ENCODE measurements at places on chromosomes 6 and 20.

- DNase-seq = no peak
Observed at GRCh38 chr6:22751223-22751622, 181.9 kb downstream of the HDGFL1 start.

GRCh38 chr6:153778216-153778615, 260.8 kb upstream of the OPRM1 start:
- no peak for DNase-seq

GRCh38 chr20:44641325-44641724, 10.2 kb downstream of the ADA start:
- DNase-seq = no peak

DNA sequence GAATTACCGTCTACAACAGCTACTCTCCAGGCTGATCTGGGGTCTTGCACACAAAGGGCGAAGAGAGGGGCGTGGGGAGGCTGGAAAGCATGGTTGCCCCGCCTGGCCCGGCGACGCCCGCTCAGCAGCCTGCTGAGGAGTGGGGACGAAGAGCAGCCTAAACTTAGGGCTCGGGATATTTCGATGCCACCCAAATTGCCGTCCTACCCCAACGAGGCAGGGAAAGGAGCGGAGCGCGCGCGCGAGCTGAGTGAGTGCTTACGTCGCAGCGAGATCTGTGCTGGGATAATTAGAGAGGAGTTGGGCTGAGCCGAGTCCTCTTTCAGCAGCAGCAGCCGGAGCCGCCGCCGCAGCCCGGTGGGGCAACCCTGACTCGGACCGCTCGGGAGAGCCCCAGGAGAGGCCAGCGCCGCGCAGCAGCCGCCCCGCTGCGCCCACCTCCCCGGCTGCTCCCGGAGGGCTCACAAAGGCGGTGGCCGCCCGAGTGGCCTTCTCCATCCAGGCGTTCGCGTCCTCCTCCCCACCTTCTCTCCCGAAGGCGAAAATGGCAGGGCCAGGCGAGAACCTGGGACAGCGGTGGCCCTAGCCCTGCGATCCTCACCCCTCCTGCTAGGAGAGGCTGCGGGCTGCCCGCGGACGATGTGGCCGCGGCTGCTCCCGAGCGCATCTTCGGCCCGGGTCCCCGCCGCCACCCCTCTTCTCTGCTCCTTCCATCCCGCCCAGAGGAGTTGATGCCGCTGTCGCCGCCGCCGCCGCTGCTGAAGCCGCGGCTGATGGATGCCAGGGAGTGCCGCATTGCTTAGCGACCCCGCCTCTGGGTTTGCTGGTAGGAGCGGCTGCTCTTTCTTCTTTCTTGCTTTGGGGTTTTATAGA, at the start of gene CLVS2:
TSS of gene CLVS2 (plus strand) at position 315 of the 873 bp plus-strand sequence. CDS start 1,543 bp downstream, outside the sequence.
- DNase-seq = no peak

DNA sequence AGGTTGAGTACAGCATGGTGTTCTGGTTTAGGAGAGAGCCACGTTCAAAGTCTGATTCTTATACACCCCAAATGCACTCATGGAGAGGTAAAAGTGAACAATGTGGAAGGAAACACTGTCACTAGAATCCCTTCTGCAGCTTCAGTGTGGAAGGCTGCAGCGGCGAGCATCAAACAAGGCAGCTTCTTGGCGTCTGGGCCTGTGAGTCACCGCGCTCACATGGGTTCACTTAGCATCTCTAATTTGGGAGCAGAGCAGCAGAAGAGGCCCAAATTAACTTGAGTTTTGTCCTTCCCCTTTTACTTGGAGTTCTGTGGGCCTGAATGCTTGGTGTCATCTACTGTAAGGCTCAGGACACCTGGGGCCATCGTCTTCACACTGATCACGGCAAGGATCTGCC, 10.9 kb upstream of the E2F1 start:
- no peak for DNase-seq

- no peak for DNase-seq
Observed at GRCh38 chr20:63619505-63619904, 7.4 kb downstream of the GMEB2 start.

DNA sequence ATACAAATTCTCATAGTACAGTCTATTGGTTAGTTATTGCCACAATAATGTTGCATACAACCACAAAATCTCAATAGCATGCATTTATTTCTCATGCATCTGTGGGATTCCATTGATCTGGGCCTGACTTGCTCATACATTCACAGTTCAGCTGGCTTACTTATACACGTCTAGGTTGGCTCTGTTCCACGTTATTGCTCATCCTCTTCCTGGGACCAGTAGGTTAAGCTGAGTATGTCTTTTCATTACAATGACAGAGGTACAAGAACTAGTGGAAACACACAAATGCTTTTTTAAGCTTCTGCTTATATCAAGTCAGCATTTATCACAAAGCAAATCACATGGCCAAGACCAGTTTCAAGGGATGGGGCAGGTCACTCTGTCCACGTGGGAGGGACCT, 485.3 kb upstream of the BTBD3 start:
- DNase-seq = no peak

DNA sequence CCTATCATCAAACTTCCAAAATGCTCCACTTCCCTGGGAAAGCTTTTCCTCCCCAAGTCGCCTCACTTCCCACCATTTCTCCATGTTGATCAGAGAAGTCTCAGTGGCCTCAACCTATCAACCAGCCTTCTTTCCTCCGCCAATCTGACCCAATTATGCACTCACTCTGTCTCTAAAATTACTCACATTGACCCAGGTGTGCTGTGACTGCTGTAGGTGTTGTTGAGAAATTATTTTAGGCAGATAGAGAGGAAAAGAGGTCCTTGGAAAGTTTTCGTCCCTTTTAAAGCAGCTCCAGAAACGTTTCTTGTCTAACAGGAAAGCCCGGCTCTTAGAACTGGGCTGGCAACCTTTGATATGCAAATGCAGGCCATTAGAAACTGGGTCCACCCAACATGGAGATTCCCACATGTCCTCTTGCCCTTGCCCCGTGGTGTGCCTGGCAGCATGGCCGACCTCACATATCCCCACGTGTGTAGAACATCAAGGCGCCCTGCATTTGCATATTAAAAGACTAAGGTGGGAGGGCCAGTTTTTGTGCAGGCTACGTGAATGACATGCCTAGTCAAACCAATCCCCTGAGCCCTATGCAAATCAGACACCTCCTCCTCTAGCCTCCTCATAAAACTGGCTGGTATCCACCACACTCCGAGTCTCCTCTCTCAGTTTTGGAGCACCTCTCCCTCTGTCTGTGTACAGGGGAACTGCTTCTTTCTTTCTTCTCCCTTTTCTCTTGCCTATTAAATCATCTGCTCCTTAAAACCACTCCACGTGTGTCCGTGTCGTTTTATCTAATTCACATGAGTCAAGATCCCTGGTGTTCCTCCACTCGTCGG, 12.9 kb downstream of the IPCEF1 start:
- no peak for DNase-seq

DNA sequence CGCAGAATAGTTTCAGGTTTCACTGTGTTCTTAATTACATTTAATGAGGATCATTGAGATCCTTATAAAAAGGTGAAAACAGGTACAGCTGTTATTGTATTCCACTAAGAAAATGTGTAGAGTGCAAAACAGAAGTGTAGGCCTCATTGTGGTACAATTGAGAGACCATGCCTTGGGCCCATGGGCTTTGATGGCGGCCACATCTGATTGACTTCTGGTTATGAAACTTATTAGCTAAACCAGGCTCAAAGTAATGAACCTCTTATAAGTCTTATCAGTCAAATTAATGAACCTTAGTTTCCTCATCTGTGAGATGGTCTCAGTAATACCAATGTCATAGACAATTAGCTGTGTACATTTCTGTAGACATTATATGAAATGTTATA, 148.7 kb downstream of the ZDHHC14 start:
- no peak for DNase-seq

- DNase-seq = no peak
Observed at GRCh38 chr20:60884277-60884676, 367.8 kb upstream of the CDH4 start.

GRCh38 chr6:165889636-165890403, 226.8 kb upstream of the PDE10A start:
- DNase-seq = no peak

- DNase-seq = no peak
Observed at GRCh38 chr6:90370493-90370959, 73.9 kb upstream of the BACH2 start.

- no peak for DNase-seq
Observed at GRCh38 chr6:81969011-81969410, 216.5 kb upstream of the TENT5A start.

DNA sequence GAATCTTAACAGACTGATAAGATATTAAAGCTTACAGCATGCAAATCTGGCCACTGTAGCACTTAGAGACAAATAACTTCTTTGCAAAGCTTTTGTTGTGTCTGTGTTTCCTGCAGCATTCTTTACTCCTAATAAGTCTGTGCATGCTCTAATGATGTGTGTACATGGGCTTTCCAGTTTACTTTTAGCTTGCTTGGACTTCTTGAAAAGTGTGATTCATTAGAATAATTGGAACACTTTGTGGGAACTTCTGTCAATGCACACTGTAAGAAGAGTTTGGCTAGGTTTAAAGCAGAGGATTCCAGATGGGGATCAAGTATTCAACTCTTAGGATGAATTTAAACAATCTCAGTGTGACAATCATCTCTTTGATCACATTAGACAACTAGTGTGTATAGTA, 22.1 kb upstream of the TINAG start:
- no peak for DNase-seq

- no peak for DNase-seq
Observed at GRCh38 chr20:53904261-53904660, 166.1 kb downstream of the BCAS1 start.

GRCh38 chr6:8904754-8905153, 469.4 kb upstream of the SLC35B3 start:
- no peak for DNase-seq

- no peak for DNase-seq
Observed at GRCh38 chr6:108113557-108114519, 39.3 kb upstream of the OSTM1 start.

GRCh38 chr6:157145656-157146285, 177.5 kb downstream of the TMEM242 start:
- DNase-seq = no peak

GRCh38 chr20:34445177-34446065, 70.8 kb upstream of the DYNLRB1 start:
- no peak for DNase-seq

GRCh38 chr6:87972279-87972678, 75.4 kb upstream of the SPACA1 start:
- DNase-seq = no peak

DNA sequence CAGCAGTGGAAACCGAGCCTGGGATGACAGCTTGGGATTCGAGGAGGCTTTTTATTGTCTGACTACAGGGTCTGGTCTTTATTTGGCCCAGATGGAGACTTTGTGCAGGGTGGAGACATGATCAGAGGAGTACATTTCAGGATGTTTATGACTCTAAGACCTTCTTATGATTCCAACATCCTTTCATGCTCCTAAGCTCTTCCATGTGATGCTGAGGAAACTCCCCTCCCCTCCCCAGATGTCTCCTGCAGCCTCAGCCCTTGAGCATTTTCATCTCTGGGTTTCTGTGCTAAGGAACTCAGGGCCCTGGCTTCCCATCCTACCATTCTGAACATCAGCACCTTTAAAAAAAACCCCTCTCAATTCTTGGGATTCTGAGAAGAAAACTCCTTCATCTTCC, 186.6 kb downstream of the SOX4 start:
- DNase-seq = no peak

GRCh38 chr6:133290930-133291329, 49.8 kb downstream of the EYA4 start:
- no peak for DNase-seq

GRCh38 chr6:170440437-170440836, 112.7 kb downstream of the PSMB1 start:
- DNase-seq = no peak

DNA sequence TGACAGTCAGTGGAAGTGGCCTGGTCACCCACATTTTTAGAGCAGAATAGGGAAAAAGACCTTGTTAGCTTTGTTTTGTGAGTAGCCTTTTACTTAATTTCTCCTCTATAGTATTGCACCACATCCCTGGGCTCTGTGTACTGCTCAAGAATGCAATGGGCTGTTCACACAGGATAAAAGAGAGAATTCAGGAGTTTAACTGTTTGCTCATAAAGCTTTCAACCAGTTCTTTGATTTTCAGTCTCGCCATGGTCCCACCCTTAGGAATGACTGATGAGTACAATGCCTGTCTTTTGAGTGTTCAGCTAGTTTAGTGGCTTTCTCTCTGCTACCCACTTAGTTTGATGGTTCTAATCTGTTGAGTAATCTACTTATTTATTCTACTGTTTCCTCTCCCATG, 129.7 kb downstream of the PLG start:
- DNase-seq = no peak

- DNase-seq = no peak
Observed at GRCh38 chr6:111800259-111800765, 72.9 kb downstream of the FYN start.

DNA sequence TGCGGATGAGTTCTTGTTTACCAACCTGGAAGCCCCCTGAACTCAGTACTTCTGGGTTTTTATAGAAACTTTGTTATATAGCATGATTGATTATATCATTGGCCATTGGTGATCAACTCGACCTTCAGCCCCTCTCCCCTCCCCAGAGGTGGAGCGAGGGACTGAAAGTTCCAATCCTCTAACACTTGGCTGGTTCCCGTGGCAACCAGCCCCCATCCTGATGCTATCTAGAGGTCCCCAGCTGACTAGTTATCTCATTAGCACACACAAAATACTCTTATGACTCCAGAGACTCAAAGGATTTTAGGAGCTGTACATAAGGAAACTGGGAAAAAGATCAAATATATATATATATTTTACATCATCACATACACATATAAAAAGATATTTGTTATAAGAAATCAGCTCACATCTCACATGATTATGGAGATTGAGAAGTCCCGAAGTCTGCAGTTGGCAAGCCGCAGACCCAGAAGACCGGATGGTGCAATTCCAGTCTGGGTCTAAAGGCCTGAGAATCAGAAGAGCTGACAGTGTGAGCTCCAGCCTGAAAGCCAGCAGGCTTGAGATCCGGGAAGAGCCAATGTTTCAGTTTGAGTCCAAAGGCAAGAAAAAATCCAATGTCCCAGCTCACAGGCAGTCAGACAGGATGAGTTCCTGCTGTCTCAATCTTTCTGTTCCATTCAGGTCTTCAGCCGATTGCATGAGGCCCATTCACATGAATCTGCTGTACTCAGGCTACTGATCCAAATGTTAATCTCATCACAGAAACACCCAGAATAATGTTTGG, 179.3 kb upstream of the DTNBP1 start:
- no peak for DNase-seq
